ENCODE measurements at places on chromosomes 4 and X. TPM values are rescaled to one million over a fixed set of nuclear protein-coding genes. Genes with fewer than 3 reads are reported as not detected.
A peak's percentile ranks its signal among the peaks of the same experiment; 100 is the strongest.

The MGARP gene
- total RNA-seq = 0.27 TPM

The MFAP3L gene
- 2.1 TPM for total RNA-seq

The ARHGAP24 gene
- not detected for total RNA-seq

The SPANXD gene
- total RNA-seq = not detected

The CENPI gene
- total RNA-seq = 25.4 TPM

DNA sequence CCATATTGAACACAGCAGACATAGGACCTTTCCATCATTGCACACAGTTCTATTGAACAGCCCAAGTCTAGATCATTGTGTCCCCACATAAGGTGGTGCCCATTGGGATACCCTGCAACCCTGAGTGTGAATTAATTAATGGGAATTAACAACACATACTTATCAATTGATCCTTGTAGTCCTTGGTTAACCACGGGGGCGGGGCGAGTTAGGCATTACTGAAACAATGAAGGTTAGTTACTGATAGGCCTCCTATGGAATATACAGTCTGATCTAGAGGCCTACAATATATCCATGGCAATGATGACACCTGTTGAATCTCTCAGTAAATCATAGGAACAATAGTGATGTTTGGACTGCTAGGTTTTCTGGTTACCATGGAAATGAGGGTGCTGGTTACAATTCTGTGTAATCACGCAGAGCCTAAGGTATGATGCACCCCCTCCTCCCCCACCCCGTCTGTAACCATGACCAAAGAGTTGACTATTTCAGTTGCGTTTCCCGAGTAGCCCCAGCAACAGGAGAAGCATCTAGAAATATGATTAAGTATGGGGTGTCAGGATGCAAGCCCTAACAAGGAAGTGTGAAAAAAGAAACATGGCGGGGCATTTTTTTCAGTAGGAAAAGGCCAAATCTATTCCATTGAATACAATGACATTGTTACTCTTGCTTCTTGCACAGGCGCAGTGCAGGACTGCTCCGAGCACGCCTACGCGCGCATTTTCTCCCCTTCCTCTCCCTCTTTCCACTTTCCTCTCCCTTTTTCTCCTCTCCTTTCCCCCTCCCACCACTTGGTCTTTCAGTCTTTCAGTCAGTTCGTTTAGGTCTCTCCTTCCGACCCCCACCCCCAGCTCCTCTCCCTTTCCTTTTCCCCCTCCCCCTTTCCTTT is 677 bp upstream of the NONO start:
- DNase-seq = peak; percentile 55

GRCh38 chrX:38859602-38860001 is 58.3 kb downstream of the MID1IP1 start:
- DNase-seq = no peak

DNA sequence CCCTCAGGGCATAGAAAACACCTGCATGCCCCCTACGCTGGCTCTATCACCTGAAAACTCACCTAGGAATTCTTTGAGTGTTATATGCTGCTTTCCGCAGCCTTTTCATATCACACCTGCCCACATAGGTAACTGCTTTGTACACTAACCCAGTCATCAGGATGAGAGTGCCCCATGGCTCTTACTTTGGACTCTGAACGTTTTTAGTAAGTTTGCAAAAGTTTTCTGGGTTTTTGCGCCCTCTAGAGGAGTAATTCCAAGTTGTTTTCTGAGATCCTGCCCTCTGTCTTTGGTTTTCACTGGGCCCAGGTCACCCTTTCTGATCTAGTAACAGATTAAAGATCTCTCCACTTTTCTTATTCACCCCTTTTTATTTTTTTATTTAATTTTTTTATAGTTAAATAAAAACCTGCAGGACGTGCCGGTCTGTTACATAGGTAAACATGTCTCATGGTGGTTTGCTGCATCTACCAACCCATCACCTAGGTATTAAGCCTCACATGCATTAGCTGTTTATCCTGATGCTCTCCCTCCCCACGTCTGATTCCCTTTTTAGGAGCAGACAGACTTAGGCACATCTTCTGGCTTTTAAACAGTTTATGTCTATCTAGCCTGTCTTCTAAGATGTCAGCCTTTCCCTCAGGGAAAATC is 139.2 kb downstream of the NWD2 start:
- no peak for DNase-seq

GRCh38 chr4:40733752-40734151 is 16.0 kb upstream of the NSUN7 start:
- no peak for DNase-seq

DNA sequence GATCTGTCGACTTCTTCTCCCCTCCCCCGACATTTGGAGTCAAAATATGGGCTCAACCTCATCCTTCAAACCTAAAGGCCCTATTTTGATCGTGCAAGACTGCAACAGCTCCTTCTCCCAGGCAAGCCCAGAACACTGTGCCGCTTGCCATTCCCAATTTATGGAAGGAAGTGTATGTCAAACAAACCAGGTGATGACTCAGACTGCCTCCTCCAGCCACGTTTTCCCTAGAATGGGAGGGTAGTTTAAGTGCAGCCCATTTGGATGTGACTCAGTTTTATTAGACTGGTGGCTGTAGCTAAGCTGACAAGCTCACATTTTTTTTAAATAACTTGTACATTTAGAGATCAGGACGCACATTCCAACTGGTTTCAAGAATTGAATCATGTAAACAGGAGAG is 570.4 kb upstream of the DIPK2B start:
- no peak for DNase-seq

- DNase-seq = no peak
Observed at GRCh38 chrX:21438792-21439191, 64.6 kb downstream of the CNKSR2 start.

DNA sequence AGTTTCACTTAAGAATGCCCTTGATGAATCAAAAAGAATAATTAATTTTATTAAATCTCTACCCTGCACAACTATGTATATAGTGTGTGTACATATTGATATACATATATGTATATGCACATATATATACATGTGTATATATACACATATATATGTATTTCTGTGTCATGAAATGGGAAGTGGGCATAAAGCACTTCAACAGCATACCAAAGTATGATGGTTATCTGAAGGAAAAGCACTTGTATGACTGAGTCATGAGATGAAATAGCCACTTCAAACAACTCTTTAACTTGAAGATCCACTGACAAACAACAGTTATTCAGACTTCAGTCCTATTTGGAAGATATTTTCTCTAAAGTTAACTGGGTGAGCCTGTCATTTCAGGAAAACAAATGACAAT is 16.3 kb downstream of the RNF128 start:
- DNase-seq = no peak

DNA sequence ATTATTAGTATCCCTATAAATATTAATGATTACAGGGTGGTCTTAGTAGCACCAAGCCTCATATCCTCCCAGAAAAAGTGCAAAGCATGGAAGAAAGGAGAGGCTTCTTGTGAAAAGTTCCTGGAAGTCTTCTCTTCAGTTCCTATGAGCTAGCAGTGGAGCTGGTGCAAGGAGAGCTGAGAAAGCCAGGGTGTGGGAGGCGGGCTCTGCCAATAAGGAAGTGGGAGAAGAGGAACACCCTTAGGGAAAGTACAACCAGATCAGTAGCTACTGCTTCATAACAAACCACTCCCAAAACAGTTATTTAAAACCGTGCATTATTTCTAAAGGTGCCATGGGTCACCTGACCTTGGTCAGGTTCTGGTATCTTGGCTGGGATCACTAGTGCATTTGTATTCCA is 72.4 kb downstream of the MAP9 start:
- DNase-seq = no peak

- DNase-seq = no peak
Observed at GRCh38 chrX:75784680-75785491, at the start of gene MAGEE2. Gene MAGEE2 (minus strand): TSS chrX:75785254. CDS start chrX:75785051, 203 bp downstream.

GRCh38 chr4:48370260-48371134 is 29.2 kb downstream of the SLAIN2 start:
- DNase-seq = no peak
